ENCODE measurements at places on chromosomes 2 and 18. TPM values are rescaled to one million over a fixed set of nuclear protein-coding genes. Genes with fewer than 3 reads are reported as not detected.

- DNase-seq = no peak
Observed at GRCh38 chr2:168120730-168121129, 126.7 kb downstream of the STK39 start.

DNA sequence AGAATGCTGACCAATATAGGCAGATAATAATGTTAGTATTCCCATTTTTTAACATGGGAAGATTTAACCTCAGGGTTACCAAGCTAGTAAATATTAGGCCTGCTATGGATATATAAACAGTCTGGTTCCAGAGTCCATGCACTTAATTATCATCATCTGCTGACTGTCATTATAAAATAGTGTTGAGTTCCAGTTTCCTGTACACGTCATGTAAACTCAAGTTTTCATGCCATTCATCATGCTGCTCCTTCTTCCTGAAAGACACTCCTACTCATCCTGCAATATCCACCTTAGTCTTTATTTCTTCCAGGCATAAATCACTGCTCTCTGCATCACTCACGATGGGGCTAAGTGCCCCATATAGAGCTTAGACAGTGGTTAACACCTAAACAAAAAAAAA is 420.8 kb upstream of the SPHKAP start:
- no peak for DNase-seq

DNA sequence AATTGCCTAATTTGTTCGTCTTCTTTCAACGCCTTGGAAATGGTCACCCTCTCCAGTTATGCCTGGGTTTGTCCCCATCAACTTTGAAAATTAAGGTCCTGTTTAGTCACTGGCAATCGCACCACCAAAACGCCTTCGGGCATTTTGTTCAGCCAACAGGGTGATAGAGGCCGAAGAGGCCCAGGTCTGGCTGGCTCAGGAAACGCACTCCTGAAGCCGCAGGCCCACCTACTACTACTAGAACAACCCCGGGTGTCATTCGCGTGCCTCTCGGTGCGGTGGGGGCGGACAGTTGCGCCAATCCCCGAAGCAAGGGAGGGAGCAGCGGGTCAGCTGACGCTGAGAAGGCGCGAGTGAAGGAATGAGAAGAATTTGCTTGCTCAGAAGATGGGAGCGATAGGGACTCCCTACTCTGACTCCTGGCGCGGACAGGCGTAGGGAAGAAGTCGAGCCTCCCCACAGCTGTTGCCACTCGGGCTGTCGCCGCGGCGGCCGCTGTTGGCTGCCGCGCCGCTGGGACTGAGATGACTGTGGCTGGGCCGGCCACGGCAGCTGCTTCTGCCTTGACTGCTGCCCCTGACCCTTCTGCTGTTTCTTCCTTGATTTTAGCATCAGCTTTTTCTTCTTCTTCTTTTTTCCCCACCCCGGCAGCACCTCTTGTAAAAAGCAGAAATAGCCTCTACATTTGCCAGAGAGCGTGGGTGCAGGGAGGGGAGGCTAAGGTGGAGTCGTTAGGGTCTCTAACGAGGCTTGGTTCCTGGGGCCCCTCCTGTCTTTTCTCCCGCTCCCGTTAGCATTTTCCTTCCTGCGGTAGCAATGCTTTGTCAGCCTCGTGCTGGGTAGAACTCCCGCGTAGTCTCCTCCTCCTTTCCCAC is 387.6 kb downstream of the FIGN start:
- DNase-seq = no peak

DNA sequence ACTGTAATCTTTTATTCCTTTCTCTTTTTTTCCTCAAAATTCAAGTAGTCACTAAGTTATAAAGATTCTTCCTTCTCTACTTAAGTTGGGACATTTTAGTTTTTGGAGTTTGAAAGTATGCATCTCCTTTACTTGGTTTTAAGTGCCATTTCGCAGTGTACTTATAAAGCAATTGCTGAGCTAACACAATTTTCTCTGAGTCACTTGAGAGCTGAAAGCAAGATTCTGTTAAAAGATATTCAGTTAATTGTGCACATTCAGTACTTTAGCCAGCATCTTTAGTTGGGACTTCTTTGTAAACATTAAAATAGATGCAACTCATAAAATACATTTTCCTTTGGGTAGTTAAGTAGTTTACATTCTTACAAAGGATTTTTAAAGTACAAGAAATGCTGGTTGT is 136.0 kb downstream of the GFPT1 start:
- no peak for DNase-seq

- DNase-seq = no peak
Observed at GRCh38 chr18:55875371-55875901, 287.4 kb upstream of the TCF4 start.

DNA sequence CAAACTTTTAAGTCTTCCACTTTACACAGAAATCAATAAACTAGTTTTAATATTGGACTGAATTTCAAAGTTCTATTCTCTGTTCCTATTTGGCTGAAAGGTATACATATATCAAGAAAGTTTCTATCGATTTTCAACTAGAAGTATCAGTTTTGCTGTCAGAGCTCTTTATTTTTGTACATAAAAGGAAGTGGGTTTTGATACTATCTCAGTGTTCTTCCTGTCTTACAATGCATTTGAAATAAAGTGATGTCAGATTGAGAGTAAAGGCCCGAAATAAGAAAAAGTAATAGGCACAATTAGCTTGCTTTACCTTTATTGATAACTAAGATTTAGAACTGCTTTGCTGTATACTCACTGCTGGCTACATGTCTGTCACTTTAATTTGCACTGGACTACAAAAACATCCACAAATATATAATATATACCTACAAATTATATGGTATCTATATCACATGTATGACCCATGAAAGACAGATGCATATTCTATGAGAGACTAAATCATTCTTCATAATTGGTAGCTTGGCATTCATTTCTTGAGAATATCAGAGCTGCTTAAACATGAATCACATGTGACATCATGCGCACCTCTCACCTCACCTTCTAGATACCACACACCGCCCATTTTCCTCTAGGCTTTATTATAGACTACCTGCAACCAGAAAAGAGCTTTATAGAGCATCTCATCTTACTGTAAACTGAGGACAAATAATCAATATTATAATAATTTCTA is 83.6 kb downstream of the ASXL2 start:
- DNase-seq = no peak

Gene SH3BP4
- 0.14 TPM for total RNA-seq

DNA sequence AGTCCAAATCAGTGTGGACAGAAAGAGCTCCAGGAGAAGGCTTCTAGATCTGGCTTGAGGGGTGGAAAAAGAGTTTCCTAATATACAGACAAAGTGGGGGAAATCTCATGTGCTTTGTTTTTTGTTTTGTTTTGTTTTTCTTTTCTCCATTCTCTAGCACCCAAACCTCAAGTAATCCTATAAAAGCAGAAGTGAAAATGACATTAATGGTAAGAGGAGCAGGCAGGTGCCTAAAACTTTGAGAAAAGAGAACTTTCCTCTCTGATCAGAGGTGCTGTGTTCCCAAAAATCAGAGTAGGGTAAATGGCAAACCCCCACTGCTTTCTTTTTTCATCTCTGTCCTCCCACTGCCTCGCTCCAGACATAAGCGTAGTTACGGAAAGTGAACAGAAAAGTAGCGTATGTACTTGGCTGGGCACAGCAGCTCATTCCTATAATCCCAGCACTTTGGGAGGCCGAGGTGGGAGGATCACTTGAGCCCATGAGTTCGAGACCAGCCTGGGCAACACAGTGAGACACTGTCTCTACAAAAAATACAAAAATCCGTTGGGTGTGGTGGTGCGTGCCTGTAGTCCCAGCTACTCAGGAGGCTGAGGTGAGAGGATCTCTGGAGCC is 77.8 kb downstream of the FAM161A start:
- no peak for DNase-seq

GRCh38 chr2:130963196-130963848 is 126.6 kb downstream of the ARHGEF4 start:
- no peak for DNase-seq

GRCh38 chr2:145751629-145752028 is 1231.7 kb upstream of the ZEB2 start:
- no peak for DNase-seq

- no peak for DNase-seq
Observed at GRCh38 chr2:38748943-38749804, 2.0 kb downstream of the SRSF7 start.

DNA sequence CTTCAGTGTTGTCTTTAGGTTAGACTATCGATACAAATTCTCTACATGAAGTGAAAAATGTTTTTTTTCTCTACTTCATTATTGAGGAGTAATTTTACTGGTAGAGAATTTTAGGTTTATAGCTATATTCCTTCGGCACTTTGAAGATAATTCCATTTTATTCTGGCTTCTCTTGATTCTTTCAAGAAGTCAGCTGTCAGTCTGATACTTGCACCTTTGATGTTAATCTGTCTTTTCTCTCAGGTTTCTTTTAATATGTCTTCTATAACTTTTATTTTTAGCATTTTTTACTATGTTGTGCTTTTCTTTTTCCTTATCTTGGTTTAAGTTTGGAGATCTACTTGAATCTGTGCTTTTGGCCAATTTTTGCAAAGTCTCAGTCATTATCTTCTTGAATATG is 18.6 kb downstream of the TSPYL6 start:
- no peak for DNase-seq

Gene FAM110C
- 0.35 TPM for total RNA-seq

DNA sequence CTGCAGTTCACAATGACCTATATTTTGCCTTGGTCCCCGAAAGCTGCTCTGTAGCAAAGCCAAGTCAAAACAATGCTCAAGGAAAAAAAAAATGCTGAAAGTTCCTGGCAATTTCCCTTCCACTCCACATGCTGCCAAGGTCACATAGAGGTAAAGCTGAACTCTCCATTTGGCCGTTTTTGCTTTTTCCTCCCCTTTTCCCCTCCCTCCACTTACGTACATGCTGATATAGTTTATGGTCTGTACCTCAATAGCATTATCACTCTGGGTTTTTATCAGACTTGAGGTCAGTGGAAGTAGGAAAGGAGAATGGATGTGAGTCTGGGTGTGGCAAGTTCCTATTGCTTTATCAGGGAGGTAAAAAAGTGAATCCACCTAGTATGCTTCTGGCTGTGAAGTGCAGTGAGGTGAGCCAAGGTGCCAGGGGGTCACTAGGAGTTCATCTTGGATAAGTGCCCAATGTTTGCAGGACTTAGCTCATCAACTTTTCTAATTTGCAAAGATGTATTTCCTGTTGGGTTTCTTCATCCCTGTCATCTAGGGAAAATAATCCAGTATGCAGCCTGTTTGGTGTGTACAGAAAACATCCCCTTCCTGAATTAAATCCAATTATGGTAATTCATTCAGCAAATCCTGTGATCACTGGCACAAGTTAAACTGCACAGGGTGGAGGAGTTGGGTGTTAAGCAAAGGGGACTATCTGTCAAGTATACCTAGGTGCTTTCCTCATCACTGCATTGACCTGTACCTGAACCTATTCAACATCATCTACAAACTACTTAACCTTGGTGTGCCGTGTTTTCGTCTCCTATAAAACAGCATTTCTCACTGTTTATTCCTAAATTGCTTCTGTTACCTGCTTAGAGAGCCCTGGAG is 124.3 kb upstream of the CYP26B1 start:
- DNase-seq = no peak

DNA sequence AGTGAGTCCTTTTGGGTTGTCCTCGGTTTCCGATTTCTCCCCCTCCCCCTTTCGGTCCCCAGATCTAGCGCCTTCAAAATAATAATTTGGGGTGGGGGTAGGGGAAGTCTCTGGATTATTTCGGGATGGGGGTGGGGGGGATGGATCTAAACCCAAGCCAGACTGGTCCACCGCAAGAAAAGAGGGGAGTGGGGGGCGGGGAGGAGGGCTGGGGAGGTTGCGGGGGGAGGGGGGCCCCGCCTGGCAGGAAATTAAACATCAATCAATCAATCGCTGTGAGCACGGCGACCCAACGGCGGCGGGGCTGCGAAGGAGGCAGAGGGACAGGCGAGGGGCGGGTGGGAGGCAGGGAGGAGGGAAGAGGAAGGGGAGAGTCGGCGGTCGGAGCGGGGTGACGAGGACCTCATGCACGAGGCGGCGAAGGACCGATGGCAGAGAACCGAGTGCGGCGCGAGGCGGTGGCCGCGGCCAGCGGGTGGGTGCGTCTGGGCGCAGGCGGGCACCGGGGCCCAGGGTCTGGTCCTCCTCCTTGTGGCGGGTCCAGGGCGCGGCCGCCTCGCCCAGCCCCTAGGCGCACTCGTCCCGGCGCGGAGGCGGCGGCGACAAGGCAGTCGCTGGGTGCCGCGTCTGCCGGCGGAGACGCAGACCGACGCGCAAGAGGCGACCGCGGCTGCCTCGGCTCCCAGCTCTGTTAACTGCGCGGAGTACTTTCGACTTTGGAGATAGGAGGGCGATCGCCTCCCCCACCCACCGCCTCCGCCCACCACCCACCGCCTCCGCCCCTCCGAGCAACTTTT is 468 bp upstream of the SATB2 start:
- no peak for DNase-seq

Gene CAPN14
- 0.63 TPM for total RNA-seq

DNA sequence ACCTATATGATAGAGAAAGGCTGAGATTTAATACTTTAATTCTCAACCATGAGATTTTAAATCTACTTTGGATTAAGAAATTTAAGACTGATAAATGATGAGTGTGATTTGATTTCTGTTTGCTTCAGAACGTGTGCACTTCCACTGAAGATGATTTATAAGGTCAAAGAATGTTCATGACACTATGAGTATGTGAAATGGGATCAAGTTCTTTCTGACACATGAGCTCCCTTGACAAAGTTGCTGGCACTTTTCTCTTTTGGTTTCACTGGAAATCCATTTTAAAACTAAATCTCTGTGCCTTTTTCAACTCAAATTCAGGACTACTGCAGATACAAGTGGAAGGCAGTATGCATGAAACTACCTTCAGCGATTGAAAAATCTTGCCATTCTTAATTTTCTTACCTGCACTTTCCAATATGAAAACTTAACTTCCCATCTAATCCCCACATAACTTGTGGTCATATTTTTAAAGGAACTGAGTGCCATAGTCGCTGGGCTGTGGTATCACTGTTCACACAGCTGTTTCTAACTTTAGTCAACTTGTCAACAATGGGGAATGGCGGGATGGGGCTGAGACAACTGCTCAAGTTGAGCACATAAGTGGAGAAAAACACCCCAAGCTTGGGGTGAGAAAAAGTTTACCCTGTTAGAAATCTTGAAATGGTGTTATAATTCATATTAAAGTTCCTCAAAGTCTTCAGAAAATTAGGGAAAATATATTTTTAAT is 51.8 kb upstream of the TTN start:
- DNase-seq = no peak

DNA sequence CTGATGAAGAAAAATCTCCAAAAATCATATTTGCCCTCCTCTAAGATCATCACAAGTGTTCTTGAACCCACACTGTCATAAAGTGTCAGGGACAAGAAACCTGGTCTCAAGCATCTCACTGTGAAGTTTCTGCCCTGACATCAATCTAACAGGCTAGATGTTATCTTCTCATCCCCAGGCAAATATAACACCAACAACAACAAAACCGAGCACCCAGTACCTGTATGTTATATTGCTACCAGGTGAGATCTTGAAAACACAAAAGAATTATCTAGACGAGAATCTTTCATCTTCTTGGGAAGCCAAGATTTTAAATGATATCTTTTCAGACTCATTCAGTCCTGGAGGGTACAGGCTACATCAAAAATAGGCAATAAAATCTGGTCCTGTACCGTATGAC is 8.8 kb upstream of the MAP4K3 start:
- DNase-seq = no peak

GRCh38 chr2:198283146-198283545 is 478.8 kb downstream of the PLCL1 start:
- DNase-seq = no peak

- DNase-seq = no peak
Observed at GRCh38 chr2:148058641-148059040, 37.8 kb downstream of the MBD5 start.

Gene XDH
- not detected for total RNA-seq

Gene NAGK
- 117 TPM for total RNA-seq

- no peak for DNase-seq
Observed at GRCh38 chr2:238629064-238629463, 202.3 kb downstream of the ASB1 start.

Gene ONECUT2
- total RNA-seq = not detected

- no peak for DNase-seq
Observed at GRCh38 chr2:53220969-53221368, 546.6 kb upstream of the CHAC2 start.

Gene LAMA3
- 0.20 TPM for total RNA-seq
